ENCODE measurements at places on chromosomes 3 and 15. TPM values are rescaled to one million over a fixed set of nuclear protein-coding genes. Genes with fewer than 3 reads are reported as not detected.

DNA sequence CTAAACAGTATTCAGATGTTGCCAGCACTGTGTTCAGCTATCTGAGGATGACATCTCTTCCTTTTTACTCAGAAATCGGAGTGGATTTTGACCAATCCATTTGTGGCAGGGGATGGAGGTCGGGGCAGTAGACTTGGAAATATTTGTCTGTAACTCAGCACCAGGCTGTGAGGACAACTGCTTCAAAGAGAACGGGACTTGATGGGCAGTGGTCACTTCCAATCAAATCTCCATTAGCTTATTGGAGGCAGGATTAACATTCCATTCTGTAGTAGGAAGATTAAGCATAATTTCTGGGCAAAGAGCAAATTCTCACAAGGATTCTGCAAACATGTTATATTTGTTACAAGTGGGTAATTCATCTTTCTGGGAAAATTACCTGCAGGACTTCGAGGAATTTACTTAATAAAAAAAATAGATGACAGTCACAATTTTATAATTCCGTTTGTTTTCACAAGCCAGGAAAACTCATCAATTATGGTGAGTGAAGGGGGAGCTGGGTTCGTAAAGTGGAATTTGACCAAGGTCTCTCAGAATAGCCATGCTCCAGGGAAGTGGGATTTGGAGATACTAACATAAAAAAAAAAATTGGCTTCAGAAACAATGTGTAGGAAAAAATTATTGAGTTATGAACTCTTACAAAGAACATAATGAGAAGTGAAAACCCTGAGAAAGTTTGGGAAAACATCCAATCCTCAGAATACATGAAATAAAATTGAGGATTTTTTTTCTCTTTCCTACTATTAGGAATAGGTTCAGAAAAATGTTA, 18.1 kb downstream of the CRABP1 start:
- no peak for DNase-seq

DNA sequence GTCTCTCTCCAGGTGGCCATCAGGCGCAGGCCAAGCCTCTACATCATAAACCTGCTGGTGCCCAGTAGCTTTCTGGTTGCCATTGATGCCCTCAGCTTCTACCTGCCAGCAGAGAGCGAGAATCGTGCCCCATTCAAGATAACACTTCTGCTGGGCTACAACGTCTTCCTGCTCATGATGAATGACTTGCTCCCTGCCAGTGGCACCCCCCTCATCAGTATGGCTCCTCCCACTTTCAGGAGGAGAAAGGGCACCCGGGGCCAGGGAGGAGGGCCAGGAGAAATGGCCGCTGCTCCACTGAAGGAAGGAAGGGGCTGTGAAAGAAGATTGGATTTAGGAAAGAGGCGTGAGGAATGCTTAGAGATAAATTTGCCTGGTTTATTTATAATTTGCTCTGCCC, 6.6 kb downstream of the HTR3C start:
- no peak for DNase-seq

GRCh38 chr15:56040081-56041035, 46.9 kb upstream of the NEDD4 start:
- DNase-seq: no peak

- no peak for DNase-seq
These were observed 72.2 kb downstream of the TOP2B start for GRCh38 chr3:25592510-25592968.

- no peak for DNase-seq
These were observed 38.7 kb upstream of the ASB14 start for GRCh38 chr3:57331078-57331610.

DNA sequence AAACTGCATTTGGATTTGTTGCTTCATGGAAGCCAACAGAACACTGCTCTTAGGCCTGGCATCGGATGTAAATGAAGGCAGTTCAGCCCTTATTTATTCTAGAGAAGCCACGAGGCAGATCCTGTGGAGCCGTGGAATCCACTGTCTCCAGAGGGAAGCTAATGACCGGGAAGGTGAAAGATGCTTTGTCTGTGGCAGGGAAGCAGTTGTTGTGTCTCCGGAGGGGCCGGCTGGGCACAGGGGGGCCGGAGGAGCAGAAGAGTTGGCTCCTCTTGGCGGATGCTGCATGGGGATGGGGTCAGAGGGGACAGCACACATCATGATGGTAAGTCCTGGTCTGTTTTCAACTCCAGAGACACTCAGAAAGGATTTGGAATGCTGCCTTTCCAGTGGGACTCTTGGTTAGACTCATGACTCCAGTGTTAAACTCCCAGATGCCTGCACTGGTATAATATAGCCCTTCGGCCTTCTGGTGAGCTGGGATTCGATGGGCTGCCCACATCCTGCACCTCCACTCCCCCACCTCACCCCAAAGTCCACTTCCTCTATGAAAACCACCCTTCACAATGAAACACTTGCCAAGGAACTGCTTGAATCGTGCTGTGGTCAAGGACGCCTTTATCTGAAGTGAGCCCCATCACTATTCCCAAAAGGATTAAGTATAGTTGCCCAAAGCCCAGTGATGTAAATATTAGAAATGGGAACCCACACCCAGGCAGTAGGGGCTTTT, 33.6 kb downstream of the TPM1 start:
- no peak for DNase-seq

The PCLAF gene
- polyA plus RNA-seq: 59.2 TPM

The LNP1 gene
- 9.9 TPM for polyA plus RNA-seq

The YEATS2 gene
- 32.0 TPM for polyA plus RNA-seq
